ENCODE measurements at places on chromosomes 6 and 20.

- no peak for DNase-seq
Observed at GRCh38 chr6:37114612-37115011, 55.3 kb upstream of the PIM1 start.

DNA sequence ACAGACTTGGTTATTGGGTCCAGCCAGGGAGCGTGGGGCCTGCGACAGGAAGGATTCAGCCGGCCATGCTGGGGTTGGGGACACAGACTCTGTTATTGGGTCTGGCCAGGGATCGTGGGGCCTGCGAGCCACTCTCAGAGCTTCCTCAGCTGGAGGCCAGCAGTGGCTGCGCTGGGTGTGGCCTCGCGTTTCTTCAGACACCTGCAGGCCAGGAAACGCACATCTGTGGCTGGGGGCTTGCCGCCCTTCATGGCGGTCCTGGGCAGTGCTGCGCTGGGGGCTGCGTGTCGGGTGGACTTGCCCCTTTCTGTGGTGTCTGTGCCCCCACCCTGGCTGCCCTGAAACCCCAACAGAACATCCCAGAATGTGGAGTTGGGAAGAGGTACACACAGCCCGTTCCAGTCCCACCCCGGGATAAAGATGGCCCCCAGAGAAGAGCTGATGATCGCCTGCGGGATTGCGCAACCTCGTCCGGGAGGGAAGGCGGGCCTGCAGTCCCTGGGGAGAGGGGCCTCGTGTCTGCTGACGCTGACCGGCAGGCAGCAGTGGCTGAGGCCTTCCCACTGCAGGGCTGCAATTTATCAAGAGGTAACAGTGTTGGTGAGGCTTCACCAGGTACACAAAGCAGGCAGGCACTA, 16.9 kb upstream of the MTG2 start:
- DNase-seq, result no peak

DNA sequence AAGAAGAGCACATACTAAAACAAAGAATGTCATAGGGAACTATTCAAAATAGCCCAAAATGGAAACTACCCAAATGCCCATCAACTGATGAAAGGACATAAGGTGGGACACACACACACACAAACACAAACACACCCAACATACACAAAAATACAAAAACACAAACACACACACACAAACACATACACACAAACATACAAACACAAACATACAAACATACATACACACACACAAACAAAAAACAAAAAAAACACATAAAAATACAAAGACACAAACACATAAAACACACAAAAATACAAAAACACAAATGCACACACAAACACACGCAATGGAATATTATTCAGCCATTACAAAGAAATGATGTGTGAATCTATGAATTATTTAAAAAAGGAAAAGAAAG, 203.6 kb downstream of the ERMARD start:
- DNase-seq, result no peak

DNA sequence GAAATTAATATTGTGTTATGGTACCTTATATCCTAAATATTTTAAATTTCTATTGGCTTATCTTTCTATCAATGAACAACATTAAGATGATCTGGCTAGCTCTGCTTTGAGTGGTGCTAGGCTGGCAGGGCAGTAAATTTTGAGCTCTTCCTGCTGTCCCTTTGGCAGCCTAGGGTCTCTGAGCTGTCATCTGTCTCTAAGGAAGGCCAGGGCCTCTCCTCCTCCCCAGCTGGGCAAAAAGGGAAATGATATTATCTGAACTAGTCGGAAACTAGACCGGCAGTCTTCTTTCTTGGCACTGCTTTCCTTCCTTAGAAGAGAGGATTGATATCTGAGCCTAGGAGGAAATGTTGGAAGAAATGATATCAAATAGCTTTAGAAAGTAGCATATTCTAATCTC, 176.7 kb upstream of the BTBD3 start:
- DNase-seq, result no peak

DNA sequence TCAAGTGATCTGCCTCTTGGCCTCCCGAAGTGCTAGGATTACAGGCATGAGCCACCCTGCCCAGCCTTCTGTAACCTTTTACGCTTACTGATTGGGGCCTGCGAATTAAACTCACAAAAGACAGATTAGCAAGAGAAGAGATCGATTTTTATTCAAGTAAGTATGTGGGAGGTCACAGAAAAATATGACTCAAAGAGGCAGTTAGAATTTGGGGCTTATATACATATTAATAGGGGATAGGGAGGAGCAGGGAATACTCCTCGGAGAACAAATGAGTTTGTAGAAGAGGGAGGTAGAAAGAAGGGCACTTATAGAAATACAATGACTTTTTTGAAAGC, 78.9 kb downstream of the CD24 start:
- no peak for DNase-seq

DNA sequence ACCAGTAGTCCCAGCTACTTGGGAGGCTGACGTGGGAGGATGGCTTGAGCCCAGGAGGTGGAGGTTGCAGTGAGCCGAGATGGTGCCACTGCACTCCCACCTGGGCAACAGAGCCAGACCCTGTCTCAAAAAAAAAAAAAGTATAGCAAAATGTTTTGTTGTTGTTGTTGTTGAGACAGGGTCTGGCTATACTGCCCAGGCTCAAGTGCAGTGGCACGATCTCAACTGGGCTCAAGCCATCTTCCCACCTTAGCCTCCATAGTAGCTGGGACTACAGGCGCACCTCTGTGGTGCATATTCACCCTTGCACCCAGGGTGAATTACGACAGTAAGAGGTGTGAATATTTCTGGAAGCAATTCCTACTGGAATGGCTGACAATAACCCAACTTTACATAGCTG, 11.4 kb upstream of the UBR2 start:
- no peak for DNase-seq

- peak; percentile 0 for DNase-seq
Observed at GRCh38 chr6:93418408-93419303, 703 bp downstream of the EPHA7 start.

- no peak for DNase-seq
Observed at GRCh38 chr20:63855363-63856097, 5.8 kb upstream of the ABHD16B start.

- DNase-seq, result no peak
Observed at GRCh38 chr6:143078468-143079324, 18.0 kb downstream of the AIG1 start.

- no peak for DNase-seq
Observed at GRCh38 chr6:170423030-170423429, 116.5 kb downstream of the FAM120B start.

GRCh38 chr6:21739838-21740237, 146.3 kb downstream of the SOX4 start:
- no peak for DNase-seq
